ENCODE measurements at places on chromosomes 13 and 19.

DNA sequence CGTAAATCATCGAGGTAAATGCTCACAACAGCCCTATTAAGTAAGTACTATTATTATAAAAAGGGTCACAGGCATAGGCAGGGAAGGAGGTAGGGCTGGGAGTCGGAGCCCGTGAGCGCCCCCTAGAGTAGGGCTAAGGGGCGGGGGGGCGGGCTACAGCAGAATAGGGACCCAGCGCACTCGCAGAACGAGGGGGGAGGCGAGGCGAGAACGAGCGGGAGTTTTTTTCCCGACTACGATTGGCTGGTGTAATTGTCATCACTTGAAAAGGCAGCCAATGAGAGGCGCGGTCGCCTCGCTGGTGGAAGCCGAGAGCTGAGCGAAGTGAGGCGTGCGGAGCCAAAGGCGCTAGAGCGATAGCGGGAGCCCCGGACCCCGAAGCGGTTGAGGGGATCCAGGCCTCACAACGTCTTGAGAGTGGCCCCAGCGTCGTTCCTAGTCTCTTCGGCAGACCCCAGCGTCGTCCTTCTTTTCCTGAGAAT, 24.2 kb downstream of the KEAP1 start:
- peak; percentile 85 for DNase-seq

DNA sequence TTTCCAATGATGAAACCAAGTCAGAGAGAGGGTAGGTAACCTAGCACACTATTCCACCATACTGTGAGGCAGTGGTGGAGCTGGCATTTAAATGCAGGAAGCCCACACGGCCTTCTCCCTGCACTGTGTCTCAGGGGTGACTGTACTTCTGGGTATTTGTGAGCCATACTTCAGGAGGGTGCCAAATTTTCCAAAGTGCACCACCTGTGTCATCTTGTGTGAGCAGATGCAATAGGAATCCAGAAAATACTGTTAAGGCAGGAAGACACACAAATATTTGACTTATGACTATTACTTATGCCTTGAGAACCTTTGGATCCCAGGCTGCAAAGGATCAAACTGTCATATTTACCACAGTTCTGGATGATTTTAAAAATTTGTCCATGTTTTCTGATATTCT, 17.3 kb downstream of the ZNF229 start:
- DNase-seq: peak; percentile 3

GRCh38 chr19:35780717-35781116, 5.4 kb downstream of the ARHGAP33 start:
- DNase-seq: no peak

- peak; percentile 15 for DNase-seq
These were observed 336.0 kb downstream of the TBC1D4 start for GRCh38 chr13:75145927-75146326.

DNA sequence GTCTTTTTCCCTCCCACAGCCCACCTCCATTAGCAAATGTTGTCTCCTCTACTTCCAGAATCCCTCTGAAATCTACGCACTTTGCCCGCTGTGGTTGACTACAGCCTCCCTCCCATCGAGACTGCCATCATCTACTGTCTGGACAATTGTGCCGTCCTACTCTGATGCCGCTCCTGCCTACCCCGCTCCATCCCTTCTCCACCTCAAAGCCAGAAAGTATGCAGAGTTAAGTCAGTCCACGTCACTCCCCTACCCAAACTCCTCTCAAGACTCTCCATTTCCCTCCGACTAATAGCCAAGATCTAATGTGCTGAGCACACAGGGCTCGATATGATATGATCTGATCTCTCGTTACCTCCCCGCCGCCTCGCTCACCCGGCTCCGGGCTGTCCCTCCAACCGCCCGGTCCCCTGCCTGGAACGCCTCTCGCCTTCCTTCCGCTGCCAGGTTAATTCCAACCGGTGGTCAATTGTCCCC, 556 bp downstream of the CACTIN start:
- peak; percentile 12 for DNase-seq

DNA sequence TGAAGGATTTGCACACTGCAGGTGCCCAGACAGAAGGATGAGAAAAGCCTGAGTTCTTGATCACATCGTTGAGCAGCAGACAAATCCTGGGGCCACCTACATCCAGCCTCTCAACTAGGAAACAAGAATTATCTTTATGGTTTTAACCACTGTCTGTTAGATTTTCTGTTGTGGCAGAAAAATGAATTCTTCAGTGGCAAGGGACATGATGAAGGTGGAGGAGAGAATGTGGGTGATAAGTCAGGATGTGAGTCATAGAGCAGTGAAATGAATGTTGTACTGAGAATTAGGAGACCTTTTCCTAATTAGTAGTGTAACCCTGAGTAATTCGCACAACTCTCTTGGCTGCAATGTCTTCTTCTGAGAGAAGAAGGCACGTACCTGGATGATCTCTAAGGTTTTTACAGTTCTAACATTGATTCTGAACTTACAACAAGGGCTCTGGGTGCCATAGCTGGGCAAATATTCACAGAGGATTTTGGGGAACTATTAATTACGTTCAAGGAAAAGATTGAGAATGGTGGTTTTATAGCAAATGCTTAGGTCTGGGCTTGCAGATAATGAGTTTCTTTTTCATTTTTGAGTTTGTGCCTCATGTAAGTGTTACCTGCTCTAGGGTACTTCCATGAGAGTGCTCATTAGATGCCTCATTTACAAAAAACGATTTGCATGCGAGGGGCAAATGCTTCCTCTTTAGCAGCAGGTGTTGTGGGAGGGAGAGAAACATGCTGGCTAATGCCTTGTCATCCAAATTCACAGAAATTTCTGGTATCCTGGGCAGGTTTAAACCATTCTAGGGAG, 111.0 kb upstream of the KL start:
- DNase-seq: peak; percentile 37

- peak; percentile 68 for DNase-seq
These were observed 165.2 kb downstream of the GGACT start for GRCh38 chr13:100423375-100423774.

GRCh38 chr13:51594432-51594831, 10.2 kb downstream of the WDFY2 start:
- DNase-seq: no peak

GRCh38 chr13:85313761-85314503, 485.3 kb downstream of the SLITRK6 start:
- peak; percentile 27 for DNase-seq

- DNase-seq: peak; percentile 8
These were observed 47.5 kb upstream of the MBNL2 start for GRCh38 chr13:97174638-97175037.

DNA sequence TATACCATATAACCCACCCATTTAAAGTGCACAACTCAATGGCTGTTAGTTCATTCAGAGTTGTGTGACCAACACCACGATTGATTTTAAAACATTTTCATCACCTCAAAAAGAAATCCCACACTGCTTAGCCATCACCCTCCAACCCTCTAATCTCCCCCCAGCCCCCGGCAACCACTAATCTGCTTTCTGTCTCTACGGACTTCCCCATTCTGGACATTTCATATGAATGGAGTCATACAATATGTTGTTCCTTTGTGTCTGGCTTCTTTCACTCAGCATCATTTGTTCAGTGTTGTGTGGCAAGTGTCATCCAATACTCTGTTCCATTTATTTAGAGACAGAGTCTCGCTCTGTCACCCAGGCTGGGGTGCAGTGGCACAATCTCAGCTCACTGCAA, 4.0 kb upstream of the PNMA8B start:
- DNase-seq: no peak

- no peak for DNase-seq
These were observed 14.4 kb downstream of the HAUS8 start for GRCh38 chr19:17060802-17061201.

DNA sequence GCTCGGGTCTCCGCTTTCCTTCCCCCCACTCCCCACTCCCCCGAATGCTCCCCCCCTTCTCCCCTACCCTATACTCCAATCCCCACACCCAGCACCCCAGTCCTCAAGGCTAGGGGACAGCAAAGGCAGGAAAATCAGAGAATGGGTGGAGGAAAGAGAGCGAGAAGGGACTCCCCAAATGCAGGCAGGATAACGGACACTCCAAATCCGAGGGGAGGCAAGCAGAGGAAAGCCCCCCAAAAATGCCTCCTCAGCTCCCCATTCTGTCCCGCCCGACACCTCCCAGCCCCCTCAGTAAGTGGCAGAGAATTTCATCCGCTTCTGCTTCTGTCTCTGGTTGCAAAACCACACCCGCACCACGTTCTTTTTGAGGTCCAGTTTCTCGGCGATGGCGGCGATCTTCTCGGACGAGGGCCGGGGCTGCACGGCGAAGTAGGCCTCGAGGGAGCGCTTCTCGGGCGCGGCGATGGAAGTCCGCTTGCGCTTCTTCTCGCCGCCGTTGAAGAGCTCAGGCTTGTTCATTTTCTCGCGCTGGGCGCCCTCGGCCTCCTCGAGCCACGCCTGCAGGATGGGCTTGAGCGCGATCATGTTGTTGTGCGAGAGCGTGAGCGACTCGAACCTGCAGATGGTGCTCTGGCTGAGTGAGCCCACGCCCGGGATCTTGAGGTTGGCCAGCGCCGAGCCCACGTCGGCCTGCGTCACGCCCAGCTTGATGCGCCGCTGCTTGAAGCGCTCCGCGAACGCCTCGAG, 2.1 kb downstream of the POU4F1 start:
- DNase-seq: peak; percentile 14

DNA sequence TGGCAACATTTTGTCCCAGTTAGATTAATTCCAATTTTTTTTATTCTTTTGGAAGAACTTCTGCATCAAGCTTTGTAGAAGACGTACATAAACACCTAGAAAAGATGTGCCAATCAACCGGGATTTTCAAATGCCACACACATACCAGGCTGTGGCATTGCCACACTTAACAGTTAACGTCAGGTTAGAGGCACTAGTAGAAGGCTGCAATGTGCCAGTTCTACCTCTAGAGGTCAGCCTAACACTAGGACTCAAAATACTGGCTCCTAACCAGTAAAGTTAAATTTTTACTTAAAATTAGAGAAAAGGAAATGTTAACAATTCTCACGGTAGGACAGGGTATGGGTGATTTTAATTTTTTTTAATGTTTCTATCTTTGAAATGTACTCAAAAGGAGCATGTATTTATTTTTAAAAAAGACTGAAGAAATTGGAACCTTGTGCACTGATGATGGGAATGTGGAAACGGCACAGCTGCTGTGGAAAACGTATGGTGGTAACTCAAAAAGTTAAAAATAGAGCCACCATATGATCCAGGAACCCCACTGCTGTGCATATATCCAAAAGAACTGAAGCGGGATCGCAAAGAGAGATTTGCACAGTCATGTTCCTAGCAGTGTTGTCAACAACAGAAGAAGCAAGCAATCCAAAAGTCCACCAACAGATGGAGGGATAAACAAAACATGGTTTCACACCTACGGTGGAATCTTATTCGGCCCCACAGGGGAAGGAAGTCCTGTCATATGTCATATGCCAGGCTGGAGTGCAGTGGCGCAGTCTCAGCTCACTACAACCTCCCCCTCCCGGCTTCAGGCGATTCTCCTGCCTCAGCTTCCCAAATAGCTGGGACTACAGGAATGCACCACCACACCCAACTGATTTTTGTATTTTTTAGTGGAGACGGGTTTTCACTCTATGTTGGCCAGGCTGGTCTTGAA, 30.3 kb downstream of the CRYL1 start:
- DNase-seq: peak; percentile 58

GRCh38 chr13:34174671-34175145, 356.8 kb downstream of the RFC3 start:
- peak; percentile 88 for DNase-seq

DNA sequence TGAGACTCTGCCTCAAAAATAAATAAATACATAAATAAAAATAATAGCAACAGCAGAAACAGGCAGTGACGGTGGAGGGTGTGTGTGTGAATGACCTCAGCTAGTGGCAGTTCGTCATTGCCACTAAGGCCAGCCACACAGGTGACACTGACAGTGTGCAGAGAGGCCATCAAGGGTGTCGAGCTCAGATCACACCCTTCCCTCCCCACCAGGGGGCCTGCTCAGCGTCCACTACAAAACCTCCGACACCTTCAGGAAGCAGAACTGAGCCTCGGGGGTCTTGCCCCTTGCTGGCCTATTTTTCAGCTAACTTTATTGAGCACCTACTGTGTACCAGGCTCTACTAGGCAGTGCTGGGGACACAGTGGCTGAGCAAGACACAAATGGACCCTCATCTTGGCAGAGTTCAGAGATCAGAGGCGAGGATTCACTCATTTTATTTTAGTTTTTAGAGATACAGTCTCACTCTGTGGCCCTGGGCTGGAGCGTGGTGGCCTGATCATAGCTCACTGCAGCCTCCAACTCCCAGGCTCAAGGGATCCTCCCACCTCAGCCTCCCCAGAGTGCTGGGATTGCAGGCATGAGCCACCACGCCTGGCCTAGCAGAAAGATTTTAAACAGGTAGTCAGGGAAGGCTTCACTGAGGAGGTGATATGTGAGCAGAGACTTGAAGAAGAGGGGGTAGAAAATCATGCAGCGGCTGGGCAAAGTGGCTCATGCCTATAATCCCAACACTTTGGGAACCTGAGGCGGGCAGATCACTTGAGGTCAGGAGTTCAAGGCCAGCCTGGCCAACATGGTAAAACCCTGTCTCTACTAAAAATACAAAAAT, 30.3 kb upstream of the SEMA6B start:
- no peak for DNase-seq

GRCh38 chr13:27712421-27712820, 79.9 kb upstream of the GSX1 start:
- no peak for DNase-seq

DNA sequence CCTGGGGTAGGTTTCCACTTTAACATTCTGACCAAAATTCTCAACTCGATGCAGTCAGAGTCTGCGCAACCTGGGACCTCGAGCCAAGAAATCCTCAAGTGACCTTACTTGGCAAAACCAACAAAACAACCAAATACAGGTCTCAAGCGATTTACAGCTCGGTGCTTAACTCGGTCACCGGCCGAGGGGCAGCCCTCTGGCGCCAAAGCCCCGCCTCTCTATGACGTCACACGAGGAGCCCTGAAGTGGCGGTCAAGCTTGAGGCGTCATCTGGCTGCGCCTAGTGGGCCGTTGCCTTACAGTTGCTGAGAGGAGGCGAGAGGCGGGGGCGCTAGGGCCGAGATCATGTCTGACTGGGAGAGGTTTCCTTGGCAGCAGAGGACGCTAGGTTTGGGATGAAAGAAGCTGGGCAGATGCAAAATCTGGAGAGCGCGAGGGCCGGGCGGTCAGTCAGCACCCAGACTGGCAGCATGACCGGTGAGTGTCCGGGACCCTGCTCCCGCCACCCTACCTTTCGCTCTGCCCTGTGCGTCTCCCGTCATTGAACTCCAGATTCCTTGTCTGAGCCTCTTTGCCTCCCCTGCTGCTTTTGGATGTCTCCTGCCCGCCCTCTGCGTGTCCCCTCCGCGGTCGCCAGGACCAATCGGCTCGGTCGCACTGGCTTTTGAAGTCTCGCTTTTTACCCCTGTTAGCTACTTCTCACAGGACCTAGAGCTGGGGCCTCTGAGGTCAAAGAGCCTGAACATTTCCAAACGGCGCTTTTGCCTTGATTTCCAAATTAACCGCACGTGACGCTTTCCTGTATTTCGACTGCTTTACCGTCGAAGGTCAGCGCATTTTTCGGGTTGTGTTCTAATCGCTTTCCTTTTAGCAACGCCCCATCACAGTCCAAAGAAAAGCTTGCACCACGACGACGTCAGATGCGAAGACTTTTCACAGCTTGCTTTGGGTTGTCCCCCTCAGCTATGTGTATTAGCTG, at the start of gene CDADC1:
Gene CDADC1, plus strand, starts transcription at position 283 of the 979 bp plus-strand sequence. Its CDS starts 113 bp downstream, at position 396.
- peak; percentile 97 for DNase-seq

GRCh38 chr13:105518086-105518485, 1017.4 kb downstream of the EFNB2 start:
- peak; percentile 74 for DNase-seq

Data from iris pigment epithelial cell (primary cell).